ENCODE measurements at places on chromosomes 5 and 9.
A peak's percentile ranks its signal among the peaks of the same experiment; 100 is the strongest.

DNA sequence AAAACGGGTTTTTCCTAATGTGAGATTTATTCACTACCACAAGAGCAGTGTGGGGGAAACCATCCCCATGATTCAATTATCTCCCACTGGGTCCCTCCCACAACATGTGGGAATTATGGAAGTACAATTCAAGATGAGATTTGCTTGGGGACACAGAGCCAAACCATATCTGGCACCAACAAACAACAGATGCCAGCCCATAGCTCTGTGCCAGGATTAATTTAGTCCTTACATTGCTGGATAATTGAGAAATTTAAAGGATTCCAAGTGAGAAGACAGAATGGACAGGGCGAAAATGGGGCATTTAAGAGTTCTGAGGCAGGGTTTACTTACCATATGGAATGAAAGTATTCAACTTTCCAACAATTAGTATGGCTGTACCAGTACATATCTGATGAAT is 30.8 kb upstream of the DNAH5 start:
- DNase-seq = no peak

GRCh38 chr9:77829420-77829819 is 181.3 kb upstream of the GNA14 start:
- no peak for DNase-seq

GRCh38 chr9:15967068-15967467 is 414.2 kb downstream of the CCDC171 start:
- DNase-seq = no peak

- DNase-seq = no peak
Observed at GRCh38 chr9:127047971-127048370, 74.5 kb downstream of the ANGPTL2 start.

- DNase-seq = no peak
Observed at GRCh38 chr5:126866851-126867636, 90.1 kb downstream of the LMNB1 start.

- DNase-seq = no peak
Observed at GRCh38 chr5:36875051-36875789, 1.3 kb upstream of the NIPBL start.

DNA sequence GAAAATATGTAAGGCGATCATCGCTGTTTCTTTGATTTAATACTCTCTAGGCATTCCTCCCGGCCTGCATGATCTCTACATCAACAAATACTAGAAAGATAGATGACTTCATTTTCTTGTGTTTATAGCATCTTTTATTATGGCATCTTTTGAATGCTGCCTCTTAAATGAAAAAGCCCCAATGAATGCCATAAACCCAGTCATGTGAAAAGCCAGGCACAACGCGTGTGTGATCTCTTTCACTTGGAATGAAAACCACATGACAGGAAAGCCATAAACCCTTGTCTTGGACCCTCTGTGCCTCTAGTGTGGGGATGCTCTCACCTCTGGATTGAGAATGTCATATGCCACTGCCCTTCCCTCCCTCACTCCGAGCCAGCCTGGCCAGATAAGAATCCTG is 476.2 kb downstream of the SEMA5A start:
- no peak for DNase-seq

DNA sequence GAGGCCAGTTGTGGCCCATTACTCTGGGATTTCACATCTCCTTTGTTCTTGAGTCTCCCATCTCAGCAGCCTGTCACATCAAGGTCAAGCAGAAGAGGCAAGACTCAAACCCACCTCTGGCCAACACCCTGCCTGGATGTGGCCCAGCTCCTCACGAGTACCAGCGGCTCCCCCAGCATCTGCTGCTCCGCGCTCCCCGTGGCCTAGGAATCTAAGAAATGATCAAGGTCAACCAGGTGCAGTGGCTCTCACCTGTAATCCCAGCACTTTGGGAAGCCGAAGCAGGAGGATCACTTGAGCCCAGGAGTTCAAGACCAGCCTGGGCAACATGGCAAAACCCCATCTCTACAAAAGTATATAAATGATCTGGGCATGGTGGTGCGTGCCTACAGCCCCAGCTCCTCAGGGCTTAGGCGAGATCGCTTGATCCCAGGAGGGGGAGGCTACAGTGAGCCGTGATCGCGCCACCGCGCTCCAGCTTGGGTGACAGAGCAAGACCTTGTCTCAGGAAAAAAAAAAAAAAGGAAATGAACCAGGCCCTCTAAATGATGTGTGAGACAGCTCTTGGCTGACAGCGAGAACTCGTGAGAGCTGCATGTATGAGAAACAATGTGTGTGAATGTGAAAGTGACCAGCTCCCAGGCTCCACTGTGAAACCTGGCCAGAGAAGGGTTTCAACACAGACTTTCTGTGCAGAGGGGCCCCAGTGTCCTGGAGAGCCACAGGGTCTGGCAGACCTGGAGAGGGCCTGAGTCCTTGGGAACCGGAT is 61.6 kb upstream of the ANGPTL2 start:
- no peak for DNase-seq

DNA sequence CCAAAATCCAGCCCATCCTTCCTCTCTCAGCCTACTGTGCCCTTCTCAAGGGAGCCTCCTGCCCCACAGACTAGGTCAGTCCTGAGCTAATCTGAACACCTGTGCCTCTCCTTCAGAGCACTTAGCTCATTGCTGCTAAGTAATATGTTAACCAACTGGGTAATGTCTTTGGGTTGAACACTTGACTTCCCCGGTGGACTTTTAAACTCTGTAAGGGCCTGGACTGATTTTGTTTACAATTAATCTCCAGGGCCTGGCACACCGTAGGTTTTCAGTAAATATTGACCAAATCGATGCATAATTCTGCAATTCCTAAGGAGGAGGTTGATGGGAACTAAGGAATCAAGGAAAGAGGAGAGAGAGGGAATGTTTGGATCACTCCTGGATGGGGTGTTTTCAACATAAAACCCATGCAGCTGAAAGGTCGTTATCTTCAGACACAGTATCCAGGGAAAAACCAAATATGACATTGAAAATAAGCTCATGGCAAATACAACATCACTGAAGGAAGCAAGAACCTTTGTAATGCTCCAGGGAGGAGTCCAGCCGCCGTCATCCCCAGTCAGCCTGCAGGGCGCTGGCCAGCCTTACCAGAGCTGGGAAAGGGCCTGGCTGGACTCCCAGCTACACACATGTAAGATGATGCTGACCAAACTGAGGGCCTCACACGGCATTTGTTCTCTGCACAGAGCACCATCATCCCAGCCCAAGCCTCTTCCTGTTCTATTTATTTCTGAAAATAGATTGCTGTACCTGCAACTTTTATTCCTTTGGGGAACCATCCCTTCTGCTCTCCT is 166.3 kb downstream of the C5orf15 start:
- no peak for DNase-seq

DNA sequence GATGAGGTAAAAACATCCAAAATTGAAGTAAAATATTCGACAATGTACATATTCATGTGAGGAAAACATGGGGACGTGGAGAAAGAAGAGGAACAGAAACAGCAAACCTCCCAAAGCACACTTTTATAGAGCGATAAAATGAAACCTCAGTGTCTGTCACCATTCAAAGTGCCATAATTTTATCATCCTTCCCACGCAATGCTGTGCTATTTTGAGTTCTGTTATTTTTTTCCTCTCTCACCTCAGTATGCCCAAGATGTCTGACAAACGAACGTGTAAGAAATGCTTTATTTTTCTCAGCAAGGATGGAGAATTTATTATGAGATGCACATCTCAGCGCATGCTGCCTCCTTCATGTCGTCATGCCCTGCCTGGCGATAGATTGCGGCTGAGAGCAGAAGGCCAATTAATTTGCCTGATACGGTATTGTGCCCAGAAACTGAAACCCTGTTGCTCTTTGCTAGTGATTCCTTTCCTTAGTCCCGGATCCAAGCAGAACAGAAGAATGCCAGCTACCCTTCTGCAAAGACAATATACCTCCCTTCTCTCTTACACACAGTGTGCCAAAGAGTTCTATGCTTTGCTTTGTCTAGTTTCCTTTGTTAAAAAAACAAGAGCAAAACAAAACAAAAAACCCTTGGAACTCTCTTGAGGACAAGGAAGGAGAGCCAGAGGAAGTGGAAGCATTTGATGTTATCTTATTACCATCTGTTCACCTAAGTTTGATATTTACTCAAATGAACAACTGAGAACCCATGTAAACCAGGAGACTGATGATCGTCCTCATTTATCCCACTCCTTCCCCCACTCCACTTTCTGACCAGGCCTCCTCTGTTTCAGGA is 192.4 kb downstream of the SEMA6A start:
- DNase-seq = no peak

DNA sequence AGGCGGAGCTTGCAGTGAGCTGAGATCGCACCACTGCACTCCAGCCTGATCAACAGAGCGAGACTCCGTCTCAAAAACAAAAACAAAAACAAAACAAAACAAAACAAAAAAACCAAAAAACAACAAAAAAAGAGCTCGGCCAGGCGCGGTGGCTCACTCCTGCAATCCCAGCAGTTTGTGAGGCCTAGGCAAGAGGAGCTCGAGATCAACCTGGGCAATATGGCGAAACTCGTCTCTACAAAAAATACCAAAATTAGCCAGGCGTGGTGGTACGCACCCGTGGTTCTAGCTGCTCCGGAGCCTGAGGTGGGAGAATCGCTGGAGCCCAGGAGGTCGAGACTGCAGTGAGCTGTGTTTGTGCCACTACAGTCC is 20.2 kb downstream of the TRIM7 start:
- no peak for DNase-seq

- no peak for DNase-seq
Observed at GRCh38 chr9:114213566-114213965, 58.2 kb downstream of the COL27A1 start.

GRCh38 chr5:36875790-36876298 is 725 bp upstream of the NIPBL start:
- peak; percentile 59 for DNase-seq

DNA sequence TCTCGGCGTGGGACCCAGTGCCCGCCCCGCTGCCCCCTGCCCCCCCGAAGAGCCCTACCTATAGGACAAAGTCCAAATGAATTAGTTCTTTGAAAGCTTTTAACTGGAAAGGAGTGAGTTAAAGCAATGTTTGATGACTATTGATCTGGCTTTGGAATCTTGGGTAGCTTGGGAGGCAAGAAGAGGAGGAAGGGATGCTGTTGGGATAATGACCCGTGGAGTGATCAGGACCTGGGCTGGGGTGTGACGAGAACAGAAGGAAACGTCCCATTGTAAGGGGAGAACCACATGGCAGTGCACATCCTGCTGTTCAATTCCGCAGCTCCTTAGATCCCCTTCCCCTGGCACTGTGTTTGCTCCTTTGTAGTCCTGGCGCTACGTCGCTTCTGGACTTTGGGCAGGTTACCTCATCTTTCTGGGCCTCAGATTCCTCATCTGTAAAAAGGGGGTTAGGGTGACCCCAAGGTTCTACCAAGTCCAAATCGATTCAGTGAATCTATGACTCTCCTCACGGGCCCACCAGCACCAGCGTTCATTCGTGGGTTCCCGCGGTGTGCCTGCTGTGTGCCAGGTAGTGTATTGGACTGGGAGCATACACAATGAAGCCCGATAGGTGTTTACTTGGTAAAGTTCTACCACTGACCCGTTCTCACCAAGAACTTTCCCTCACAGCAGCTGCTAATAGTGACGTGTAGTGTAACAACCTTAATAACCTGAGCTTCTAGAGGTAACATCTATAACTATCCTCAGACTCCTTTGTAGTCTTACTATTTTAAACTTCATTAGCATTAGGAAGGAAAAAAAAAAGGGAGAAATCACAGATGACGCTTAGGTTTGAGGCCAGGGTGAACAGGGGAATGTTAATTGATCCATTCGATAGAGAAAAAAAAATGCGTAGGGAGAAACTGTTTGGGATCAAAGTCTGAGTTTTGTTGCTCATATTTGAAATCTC is 1.1 kb upstream of the NADK2 start:
- no peak for DNase-seq

DNA sequence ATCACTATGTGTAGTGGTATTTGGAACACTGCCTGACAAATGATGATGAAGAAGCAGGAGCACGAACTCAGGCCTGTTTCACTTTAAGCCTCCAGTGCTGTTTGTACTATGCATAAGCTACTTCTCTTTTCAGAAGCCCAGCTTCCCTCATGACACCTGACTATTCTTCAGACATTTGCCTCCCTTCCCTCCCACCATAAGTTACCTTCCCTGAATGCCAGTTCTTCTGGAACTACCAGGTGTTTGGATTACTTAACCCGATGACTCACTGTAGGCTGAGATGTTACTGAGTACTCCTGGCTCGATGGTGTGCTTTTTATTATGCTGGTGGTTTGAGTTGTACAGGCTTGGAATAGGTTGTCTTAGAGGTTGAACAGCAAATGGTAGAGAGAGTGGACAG is 180.0 kb downstream of the SPATA31D1 start:
- DNase-seq = no peak

DNA sequence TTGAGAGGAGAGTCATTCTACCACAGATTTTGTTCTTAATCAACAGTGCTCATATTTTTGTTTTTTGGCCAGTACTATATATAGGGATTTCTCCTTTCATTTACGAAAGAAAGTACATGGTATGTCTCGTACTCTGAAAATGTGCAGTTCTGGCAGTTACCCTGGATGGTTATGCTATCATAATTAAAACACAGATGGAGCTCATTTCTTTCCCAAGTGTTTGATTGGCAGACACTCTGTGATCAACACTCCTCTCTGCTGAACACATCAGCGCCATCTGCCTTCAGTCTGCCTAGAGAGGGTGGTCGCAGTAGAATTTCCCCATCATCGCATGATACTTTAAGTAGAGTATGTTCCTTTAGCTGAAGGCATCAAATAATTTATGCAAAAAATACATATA is 64.5 kb downstream of the PAM start:
- no peak for DNase-seq
